ENCODE measurements at places on chromosomes 7 and 10. TPM values are rescaled to one million over a fixed set of nuclear protein-coding genes. Genes with fewer than 3 reads are reported as not detected.
A peak's percentile ranks its signal among the peaks of the same experiment; 100 is the strongest.

Gene CDC14C
- total RNA-seq = not detected

Gene FAM25A
- total RNA-seq = not detected

Gene BAIAP2L1
- 2.3 TPM for total RNA-seq

Gene NODAL
- total RNA-seq = not detected

Gene ENTPD1
- not detected for total RNA-seq

Gene ANKRD7
- 0.34 TPM for total RNA-seq

Gene THSD7A
- total RNA-seq = not detected

DNA sequence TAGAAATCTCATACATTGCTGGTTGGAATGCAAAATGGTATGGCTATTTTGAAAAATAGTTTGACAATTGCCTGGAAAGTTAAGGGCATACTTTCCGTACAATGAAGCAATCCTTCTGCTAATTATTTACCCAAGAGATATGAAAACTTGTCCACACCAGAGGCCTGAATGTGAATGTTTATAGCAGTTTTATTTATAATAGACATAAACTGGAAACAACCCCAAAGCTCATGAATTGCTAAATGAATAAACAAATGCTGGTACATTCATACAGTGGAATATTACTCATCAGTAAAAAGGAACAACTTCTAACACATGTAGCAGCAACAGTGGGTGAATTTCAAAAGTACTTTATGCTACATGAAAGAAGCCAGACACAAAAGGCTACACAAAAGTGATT lies 42.7 kb downstream of the MMRN2 start:
- no peak for DNase-seq

DNA sequence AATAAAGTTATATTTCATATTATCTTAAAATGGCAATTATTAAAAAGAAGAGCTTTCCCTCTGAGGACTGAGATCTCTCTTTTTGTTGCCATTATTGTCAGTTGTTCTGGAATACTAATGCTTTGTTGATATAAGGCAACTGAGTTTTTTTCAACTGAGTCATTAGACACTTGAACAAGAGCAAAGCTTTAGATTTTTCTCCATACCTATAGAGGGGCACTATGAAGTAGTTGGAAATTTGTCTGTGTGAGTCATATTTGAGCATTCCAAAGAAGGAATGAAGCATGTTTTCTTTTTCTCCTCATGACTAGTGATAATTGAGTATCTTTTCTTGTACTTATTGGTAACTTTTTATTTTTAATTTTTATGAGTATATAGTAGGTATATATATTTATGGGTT lies 24.5 kb downstream of the RPA3 start:
- no peak for DNase-seq

DNA sequence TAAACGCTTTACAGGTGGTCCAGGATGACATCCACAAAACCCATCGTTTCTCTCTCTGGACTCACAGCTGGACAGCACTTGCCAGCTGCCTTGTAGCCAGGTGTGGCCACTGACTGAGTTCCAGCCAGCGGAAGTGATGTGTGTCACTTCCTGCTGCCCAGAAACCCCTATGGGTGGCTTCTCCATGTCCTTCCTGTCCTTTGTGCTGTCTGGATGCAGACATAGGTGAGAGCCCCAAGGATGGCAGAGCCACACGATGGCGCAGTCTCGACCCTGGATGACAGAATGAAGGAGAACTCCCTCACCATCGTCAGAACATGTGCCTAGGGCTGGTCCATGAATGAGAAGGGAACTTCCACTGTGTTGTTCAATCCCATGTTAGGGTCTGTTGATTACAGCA lies 22.1 kb downstream of the NMT2 start:
- no peak for DNase-seq

- no peak for DNase-seq
These were observed 126.5 kb downstream of the PLPP4 start for GRCh38 chr10:120583424-120584108.

GRCh38 chr10:75021379-75022249 lies 89.8 kb upstream of the SAMD8 start:
- no peak for DNase-seq

- no peak for DNase-seq
These were observed 8.8 kb upstream of the PDCD4 start for GRCh38 chr10:110862961-110863360.

GRCh38 chr7:165661-166337 lies 26.6 kb upstream of the FAM20C start:
- DNase-seq = no peak

- no peak for DNase-seq
These were observed 64.8 kb downstream of the GLRX3 start for GRCh38 chr10:130201043-130201380.

DNA sequence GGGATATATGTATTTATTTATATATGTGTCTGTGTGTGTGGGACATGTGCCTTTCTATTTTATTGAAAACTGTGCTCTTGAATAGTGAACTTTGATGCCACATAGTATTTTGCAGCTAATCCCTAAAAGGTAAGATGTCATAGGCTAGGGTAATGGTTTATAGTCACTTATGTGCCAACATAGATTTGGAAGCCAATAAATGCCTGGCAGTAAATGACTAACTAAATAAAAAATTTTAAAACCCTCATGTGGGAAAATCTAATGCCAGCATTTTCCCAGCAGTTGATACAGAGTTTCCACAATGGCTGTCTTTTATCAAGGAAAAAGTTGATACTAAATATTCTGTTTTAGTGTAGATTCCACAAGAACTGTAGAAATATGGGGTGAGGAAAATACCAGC lies 101.5 kb upstream of the IMMP2L start:
- DNase-seq = no peak

DNA sequence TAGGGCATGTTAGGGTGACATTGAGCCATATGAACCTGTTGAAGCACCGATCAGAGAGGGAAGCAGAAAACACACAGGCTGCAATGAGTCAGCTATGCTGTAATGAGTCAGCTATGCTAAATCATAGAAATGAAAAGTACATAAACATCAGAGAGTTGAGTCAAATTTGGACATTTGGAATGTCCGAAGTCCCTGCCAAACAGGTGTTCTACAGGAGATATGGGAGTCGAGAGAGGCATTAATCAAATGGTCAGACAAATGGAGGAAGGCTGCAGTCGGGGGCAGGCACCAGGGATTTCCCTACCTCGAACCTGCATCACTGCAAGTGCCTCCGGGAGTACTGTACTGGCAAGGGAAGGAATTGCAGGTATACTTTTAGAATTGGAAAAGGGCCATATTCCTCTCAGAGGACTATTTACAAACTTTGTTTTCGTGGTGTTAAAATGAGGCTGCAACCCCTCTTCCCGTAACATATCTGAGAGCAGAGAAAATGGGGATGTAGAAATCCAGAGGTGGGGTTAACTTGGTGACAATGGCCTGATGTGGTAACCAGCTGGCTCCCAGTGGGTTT lies 8.8 kb upstream of the ZC3HAV1 start:
- DNase-seq = peak; percentile 67

Data from activated CD4-positive, alpha-beta T cell treated with anti-CD3 and anti-CD28 coated beads for 36 hours (primary cell).